ENCODE measurements at places on chromosomes 2 and 18. TPM values are rescaled to one million over a fixed set of nuclear protein-coding genes. Genes with fewer than 3 reads are reported as not detected.

Gene OR6B2
- not detected for total RNA-seq

- H3K4me3 ChIP-seq, result no peak overlapping the region
- H3K36me3 ChIP-seq, result no peaks in the 10 kb centered on the region
- DNase-seq, result no peak
- H3K4me1 ChIP-seq, result peaks cover 4% of the 10 kb centered on the region
Measured at GRCh38 chr2:101400506-101401325, 13.4 kb upstream of the CREG2 start.

Gene LIPT1
- 8.5 TPM for total RNA-seq

Gene MTA3
- total RNA-seq, result 34.5 TPM

GRCh38 chr2:173043897-173044519 is 31.6 kb upstream of the MAP3K20 start:
- DNase-seq, result no peak
- H3K36me3 ChIP-seq, result no peaks in the 10 kb centered on the region

DNA sequence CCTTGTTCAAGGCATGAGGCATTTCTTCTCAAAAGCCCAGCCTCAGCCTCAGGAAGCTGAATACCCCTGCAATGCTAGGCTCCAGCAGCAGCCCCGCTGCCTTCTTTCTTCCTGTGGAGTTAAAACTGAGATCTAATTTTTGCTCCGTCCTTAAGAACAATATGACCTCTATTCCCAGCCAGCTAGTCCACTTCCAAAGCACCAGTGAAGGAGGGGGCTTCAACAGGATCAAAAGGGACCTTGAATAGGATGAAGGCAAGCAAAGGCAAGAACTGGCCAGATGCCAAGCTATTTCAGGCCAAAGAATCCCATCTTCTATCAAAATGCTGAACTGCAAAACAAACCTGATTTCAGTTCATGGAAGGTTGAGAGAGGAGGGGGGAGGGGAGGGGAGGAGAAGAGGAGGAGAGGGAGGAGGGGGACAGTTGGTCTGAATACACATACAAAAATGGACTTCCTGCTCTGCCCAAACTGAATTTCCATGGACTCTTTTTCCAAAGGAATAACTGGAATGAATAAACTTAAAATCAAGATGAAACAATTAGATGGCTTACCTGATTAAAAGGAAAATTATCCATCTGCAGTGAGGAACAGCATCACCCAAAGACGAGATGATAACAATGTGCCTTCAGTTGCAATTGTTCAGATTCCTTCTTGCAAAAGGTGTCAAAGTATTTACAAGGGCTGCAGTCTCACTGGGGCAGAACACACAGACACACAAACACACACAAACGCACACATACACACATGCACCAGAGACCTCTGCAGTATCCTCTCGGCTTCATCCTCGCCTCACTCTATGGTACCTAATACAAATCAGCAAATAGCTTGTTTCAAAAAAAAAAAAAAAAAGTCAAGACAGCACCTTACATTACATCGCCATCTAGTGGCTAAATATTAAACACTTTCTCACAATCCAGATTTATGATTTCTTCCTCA is at the start of gene SCN1A:
Gene SCN1A, minus strand, starts transcription at position 804 of the 939 bp plus-strand sequence. CDS start 54,399 bp downstream, outside the sequence.
- no peak within 1 kb of the TSS for H3K27ac ChIP-seq
- peaks cover 17% of the 10 kb centered on the region for H3K27me3 ChIP-seq
- H3K36me3 ChIP-seq, result no peaks in the 10 kb centered on the region
- H3K4me1 ChIP-seq, result no peaks in the 10 kb centered on the region
- H3K4me3 ChIP-seq, result no peak within 1 kb of the TSS

DNA sequence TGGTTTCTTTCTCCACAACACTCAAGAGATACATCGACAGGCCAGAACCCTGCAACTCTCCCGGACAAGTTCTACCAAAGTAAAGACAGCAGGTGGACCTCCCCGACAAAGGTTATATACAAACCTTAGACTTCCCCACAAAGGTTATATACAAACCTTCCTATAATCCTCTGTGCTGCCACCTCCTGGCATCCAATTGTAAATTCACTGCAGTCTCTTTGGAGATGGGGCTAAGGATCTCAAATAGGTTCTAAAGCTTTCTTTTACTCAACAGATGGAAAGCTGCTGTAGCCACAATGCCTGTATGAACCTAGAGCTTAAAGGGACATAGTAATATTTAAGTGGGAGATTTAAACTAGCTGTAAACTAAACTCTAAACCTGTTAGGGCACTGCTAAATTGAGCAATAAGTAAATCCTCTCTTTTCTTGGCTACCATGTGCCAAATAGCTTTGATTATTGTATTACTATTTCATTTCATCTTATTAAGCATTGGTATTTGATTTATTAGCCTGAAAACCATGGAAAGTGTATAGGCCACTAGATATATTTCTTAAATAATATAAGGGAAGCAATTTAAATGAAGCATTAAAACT is 9.8 kb upstream of the MREG start:
- peaks cover 5% of the 10 kb centered on the region for H3K36me3 ChIP-seq
- DNase-seq, result peak; percentile 65
- H3K27me3 ChIP-seq, result no peaks in the 10 kb centered on the region
- H3K27ac ChIP-seq, result no peak overlapping the region
- no peak overlapping the region for H3K4me3 ChIP-seq

- H3K36me3 ChIP-seq, result no peaks in the 10 kb centered on the region
- DNase-seq, result no peak
Measured at GRCh38 chr2:240220371-240220770, 79.9 kb upstream of the OTOS start.

DNA sequence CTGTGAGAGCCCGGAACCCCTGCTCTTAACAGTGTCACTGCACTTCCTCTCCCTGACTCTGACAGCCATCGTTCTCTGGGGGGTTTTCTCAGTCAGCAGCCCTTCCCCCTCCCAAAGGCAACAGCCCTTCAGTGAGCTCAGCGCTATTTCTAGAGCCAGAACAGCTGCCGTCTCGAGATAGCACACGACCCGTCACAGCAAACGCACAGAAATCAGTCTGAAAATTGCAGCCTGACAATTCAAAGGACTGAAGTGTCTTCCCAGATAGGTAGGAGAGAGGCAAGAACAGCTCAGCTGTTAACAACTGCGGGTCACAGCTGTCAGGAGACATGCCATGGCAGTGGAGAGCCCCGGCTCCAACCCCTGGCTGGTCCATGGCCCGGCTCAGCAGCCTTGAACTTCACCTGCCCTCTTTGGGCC is 45.4 kb downstream of the ST8SIA5 start:
- DNase-seq, result no peak
- no peaks in the 10 kb centered on the region for H3K27me3 ChIP-seq
- H3K4me1 ChIP-seq, result no peaks in the 10 kb centered on the region

DNA sequence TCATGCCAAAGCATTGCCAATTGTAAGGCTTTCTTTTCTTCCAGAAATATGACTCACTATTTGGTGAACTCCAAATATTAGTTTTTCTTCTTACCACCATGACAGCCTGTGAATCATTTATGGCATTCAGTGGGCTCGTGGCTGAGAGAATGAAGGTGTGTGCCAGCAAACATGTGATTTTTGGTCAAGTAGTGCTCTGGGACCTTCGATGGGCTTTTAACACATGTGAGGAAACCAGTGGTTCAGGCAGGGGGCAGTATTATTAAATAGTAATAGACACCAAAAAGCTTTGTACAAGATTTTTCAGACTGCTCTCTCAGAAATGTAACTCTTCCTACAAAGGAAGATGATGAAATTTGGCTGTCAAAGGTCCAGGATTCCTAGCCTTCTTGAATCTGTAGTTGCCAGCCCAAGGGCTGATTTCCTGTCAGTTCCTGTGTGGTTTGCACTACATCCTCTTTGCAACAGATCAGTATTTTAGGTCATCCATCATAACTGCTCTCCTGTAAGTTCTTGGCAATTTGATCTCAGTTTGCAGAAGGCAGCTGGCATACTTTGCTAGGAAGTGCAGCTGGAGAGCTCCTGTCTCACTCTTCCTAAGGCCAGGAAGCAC is 64.3 kb downstream of the BABAM2 start:
- H3K4me3 ChIP-seq, result peak overlapping the region; percentile 35
- peaks cover 71% of the 10 kb centered on the region for H3K4me1 ChIP-seq
- no peaks in the 10 kb centered on the region for H3K27me3 ChIP-seq

Gene RESP18
- total RNA-seq, result not detected

GRCh38 chr18:74990563-74991081 is 218.3 kb downstream of the PTGR3 start:
- H3K27me3 ChIP-seq, result no peaks in the 10 kb centered on the region
- H3K27ac ChIP-seq, result peak overlapping the region; percentile 58
- peaks cover 54% of the 10 kb centered on the region for H3K4me1 ChIP-seq
- no peaks in the 10 kb centered on the region for H3K36me3 ChIP-seq

- H3K27me3 ChIP-seq, result no peaks in the 10 kb centered on the region
- H3K27ac ChIP-seq, result no peak overlapping the region
- H3K4me3 ChIP-seq, result no peak overlapping the region
- peaks cover 49% of the 10 kb centered on the region for H3K36me3 ChIP-seq
Measured at GRCh38 chr18:251572-251971, 16.3 kb downstream of the THOC1 start.

GRCh38 chr2:60530660-60531281 is 22.7 kb downstream of the BCL11A start:
- H3K27ac ChIP-seq, result no peak overlapping the region
- H3K4me3 ChIP-seq, result no peak overlapping the region
- no peaks in the 10 kb centered on the region for H3K36me3 ChIP-seq
- H3K27me3 ChIP-seq, result peaks cover 26% of the 10 kb centered on the region
- DNase-seq, result no peak

DNA sequence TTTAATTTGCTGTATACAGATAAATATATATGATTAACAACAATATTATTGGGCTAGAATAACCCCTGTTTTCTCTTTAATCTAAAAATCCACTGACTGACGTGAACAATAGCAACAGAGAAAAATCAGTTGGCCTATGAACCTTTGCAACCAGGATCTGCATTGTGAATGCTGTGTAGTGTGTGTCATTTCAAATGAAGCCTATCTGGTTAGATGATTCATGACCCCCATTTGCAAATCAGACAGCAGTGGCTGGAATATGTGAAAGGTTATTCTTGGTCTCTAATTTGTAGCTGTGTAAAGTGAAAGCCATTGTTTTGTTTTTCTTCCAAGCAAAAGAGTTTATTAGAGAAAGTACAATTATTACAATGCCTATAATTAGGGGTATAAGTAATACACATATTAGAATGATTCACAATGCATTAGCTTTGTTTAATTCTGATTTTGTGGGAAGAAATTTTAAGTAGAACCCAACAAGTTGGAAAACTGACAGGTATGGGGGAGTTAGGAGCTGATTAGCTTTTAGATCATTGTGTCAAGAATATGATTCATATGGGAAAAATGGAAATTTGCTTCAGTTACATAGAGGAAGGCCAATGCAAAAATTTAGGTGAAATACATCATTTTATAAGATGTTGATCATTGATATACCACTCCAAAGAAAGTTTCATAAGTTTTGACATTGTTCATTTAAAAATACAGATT is 1362.2 kb upstream of the TMEFF2 start:
- no peak overlapping the region for H3K27ac ChIP-seq
- no peak overlapping the region for H3K4me3 ChIP-seq
- H3K4me1 ChIP-seq, result no peaks in the 10 kb centered on the region
- no peak for DNase-seq
- no peaks in the 10 kb centered on the region for H3K36me3 ChIP-seq

Gene CHN1
- total RNA-seq, result 1.2 TPM

DNA sequence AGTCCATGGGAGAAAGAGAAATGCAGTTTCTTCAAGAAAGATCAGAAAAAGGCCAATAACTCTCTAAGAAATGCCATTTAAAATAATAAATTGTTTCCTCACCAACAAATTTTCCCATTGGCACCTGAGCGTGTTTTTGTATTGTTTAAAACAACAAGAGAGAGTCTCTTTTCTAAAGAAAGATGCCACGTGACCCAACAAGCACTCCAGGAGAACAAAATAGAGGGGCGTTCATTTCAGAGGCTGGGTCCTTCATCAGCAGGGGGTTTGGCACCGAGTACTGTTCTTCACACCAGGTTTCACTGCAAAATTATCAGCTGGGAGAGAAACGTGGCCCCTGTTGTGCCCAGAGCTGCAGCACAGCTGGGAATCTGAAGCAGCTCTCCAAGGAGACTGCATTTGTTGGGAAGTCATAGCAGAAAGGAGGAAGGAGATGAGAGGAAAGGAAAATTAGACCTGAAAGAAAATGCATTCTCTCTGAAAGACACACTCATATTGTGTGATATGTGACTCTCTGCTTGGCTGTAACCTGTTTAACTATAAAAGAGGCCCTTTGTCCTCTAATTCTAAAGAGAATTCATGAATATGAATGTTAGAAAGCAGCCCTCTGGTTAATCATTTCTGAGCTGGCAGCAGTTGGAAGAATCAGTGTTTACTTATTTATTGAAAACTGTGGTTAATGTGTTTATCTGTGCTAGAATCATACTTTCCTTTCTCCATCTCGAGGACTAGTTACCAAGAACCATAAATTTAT is 205.3 kb upstream of the CDH20 start:
- no peak overlapping the region for H3K27ac ChIP-seq
- DNase-seq, result no peak
- H3K4me3 ChIP-seq, result no peak overlapping the region
- H3K4me1 ChIP-seq, result no peaks in the 10 kb centered on the region
- no peaks in the 10 kb centered on the region for H3K36me3 ChIP-seq
- no peaks in the 10 kb centered on the region for H3K27me3 ChIP-seq

Gene KCNG2
- total RNA-seq, result not detected

GRCh38 chr2:72576861-72577260 is 249.0 kb downstream of the EXOC6B start:
- H3K27me3 ChIP-seq, result no peaks in the 10 kb centered on the region
- no peaks in the 10 kb centered on the region for H3K4me1 ChIP-seq
- H3K36me3 ChIP-seq, result no peaks in the 10 kb centered on the region
- H3K4me3 ChIP-seq, result no peak overlapping the region

Gene CD226
- total RNA-seq, result 126 TPM

DNA sequence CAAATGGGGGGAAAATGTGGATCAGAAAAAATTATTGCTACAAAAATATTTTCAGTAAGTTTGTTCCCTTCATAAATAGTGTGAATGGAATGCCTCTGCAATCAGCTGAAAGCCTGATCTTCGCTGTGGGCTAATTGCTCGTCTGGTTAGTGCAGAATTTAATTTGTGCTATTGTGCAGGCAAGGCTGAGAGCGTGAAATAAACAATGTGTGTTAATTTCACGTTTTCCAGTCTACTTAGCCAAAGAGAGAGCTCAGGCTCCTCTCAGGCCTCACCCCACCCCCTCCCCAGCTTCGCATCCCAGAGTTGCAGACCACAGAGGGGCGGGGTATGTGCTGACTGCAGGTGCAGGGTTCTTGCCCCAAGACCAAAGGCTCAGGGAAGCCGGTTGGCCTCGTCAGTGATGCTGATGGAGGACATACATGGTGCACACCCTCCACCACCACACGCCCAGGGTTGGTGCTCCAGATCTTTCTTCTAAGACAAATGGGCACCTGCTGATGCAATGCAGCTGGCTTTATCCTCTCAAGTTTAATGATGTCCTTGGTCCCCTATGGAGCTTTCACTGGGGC is 302.6 kb upstream of the SLC14A2 start:
- DNase-seq, result no peak
- no peaks in the 10 kb centered on the region for H3K36me3 ChIP-seq
- no peaks in the 10 kb centered on the region for H3K4me1 ChIP-seq
- H3K4me3 ChIP-seq, result no peak overlapping the region

Gene MEIS1
- not detected for total RNA-seq

GRCh38 chr2:20579866-20580265 is 71.0 kb downstream of the HS1BP3 start:
- no peak overlapping the region for H3K4me3 ChIP-seq
- H3K27ac ChIP-seq, result peak overlapping the region; percentile 62
- H3K27me3 ChIP-seq, result no peaks in the 10 kb centered on the region
- H3K4me1 ChIP-seq, result peaks cover 21% of the 10 kb centered on the region
- peaks cover 9% of the 10 kb centered on the region for H3K36me3 ChIP-seq
- no peak for DNase-seq
